ENCODE measurements at places on chromosomes 3 and 15. TPM values are rescaled to one million over a fixed set of nuclear protein-coding genes. Genes with fewer than 3 reads are reported as not detected.

Gene TRPM1
- not detected for total RNA-seq

Gene GMNC
- 1.9 TPM for total RNA-seq

Gene CHRNA5
- 2.0 TPM for total RNA-seq

Gene FLNB
- 408 TPM for total RNA-seq

- H3K4me1 ChIP-seq, result peaks cover 3% of the 10 kb centered on the region
- no peak overlapping the region for H3K27ac ChIP-seq
- no peak for DNase-seq
- no peaks in the 10 kb centered on the region for H3K36me3 ChIP-seq
- peaks cover 77% of the 10 kb centered on the region for H3K27me3 ChIP-seq
Observed at GRCh38 chr15:60000113-60000823, 3.8 kb upstream of the FOXB1 start.

DNA sequence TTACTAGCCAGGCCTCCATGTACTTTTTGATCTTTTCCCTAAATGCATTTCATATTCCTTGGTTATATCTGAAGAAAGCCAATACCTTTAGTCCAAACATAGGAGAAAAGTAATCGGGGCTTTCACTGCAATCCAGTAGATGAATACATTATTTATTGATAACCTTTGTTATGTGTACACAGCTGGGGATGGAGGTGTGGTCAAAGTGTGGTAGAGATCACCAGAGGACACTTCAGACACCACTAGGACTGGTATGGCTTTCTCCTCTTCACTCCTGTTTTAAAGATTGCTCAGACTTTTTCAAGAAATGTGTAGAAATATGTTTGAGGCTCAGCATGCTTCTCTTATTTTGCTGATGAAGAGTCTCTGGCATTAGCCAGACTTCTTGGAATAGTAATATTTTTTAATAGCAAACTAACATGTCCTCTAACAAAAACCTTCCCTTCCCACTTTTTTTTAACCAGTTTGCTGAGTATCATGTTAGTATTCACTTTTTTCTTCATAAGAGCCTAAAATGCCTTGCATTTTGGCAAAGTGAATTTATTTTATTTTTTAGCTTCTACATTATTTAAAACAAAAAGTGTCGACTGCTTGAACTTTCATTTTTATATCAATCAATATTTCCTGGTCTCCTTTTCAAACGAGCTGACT, 65.6 kb upstream of the MBNL1 start:
- H3K36me3 ChIP-seq, result no peaks in the 10 kb centered on the region
- H3K4me3 ChIP-seq, result no peak overlapping the region

DNA sequence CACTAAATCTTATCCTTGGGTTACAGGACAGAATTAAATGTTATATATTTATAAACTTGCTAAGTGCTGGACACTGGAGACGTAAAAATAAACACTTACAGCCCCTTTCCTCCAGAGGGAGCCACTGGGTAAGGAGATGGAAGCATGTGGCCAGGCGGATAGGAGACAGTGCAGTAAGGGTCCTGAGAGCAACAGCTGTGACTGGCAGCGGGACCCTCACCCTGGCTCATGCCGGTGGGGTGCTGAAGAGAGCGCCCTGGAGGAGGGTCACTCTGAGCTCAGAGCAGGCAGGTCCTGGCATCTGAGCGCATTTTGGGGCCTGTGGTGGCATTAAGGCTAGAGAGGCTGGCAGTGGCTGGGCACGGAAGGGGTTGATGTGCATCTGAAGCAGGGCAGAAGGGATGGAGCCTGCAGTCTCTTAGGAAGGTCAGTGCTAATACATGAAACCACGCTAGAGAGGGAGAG, 16.0 kb downstream of the SEC61A1 start:
- peaks cover 41% of the 10 kb centered on the region for H3K36me3 ChIP-seq
- H3K27ac ChIP-seq, result no peak overlapping the region
- H3K4me3 ChIP-seq, result no peak overlapping the region
- no peak for DNase-seq
- H3K27me3 ChIP-seq, result no peaks in the 10 kb centered on the region
- H3K4me1 ChIP-seq, result no peaks in the 10 kb centered on the region

- no peaks in the 10 kb centered on the region for H3K36me3 ChIP-seq
- no peak overlapping the region for H3K27ac ChIP-seq
- no peaks in the 10 kb centered on the region for H3K27me3 ChIP-seq
Observed at GRCh38 chr3:172904711-172905373, 154.3 kb downstream of the ECT2 start.

DNA sequence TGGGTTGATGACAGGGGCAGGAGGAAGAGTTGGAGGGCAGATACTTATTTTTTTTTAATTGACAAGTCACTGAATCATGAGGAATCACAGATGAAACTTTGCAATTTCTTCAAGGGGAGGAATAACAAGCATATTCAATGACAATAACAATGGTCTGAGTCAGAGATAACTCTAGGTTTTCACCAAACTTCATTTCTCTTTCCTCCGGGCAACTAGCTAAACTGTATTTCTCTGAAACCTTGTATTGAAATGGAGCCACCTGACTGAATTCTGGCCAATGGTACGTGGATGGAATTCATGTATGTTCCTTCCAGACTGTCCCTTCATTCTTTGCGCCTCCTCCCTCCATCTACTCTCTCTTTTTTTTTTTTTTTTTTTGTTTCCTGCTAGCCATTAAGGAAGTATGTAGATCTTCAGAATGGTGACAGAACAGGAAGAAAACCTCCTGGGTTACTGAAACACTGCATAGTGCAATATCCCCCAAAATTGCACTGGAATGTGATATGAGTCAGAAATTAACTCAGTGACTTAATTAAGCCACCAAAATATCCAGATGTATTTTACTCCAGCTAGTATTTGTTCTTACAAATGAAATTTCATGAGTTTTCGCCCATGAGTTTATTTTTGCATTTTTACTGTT, 495.4 kb downstream of the OTOL1 start:
- no peak overlapping the region for H3K27ac ChIP-seq
- H3K4me3 ChIP-seq, result no peak overlapping the region
- H3K27me3 ChIP-seq, result no peaks in the 10 kb centered on the region
- no peaks in the 10 kb centered on the region for H3K36me3 ChIP-seq

DNA sequence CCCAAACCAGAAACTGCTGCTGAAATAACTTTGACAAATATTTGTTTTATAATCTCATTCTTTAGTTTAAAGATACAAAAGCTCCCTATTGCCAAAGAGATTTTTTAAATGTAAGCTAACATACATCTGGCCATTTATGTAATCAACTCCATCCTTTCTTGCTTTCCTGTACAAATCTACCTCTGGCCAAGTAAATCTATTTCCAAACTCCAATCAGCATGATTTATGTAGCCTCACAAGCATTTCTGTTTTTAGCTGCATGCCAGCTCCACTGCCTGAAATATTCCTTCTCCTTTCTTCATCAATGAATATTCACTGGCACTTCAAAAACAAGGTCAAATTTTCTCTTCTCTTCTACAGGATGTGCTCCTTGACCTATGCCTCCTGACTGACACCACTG, 80.0 kb downstream of the SHOX2 start:
- no peak overlapping the region for H3K4me3 ChIP-seq
- DNase-seq, result no peak
- no peak overlapping the region for H3K27ac ChIP-seq
- no peaks in the 10 kb centered on the region for H3K4me1 ChIP-seq

DNA sequence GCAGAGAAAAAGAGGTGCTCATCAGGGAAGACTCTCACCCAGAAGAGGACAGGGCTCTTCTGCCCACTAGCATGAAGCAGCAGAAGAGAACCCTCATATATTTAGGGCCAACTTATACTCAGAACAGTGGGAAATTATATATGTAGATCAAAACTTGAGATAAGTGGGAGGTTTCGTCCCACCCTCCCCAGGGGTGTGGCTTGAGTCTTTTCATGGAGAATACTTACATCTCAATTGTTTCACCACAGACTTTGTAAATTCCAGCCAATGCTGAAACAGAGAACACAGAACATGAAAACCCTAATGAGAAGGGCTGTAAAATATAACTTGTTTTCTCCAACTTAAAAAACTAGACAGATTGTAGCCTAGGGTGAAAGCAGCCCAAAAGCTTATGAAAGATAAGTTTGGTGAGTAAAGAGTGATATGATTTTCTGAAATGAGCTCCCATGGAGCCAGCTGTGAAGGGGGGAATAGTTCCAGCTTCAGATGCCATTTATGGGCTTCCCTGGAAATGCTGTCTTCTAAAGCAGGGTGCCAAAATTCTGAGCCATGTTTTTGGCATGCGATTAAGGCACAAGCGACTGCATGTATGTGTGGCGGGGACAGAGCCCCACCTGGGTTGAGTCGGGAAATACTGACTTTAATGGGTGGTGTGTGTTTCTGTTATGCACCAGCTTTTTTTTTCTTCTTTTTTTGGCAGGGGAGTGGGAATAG, 92.9 kb downstream of the WDR76 start:
- no peak overlapping the region for H3K27ac ChIP-seq
- H3K4me3 ChIP-seq, result no peak overlapping the region
- no peaks in the 10 kb centered on the region for H3K36me3 ChIP-seq
- no peaks in the 10 kb centered on the region for H3K4me1 ChIP-seq
- H3K27me3 ChIP-seq, result no peaks in the 10 kb centered on the region
- no peak for DNase-seq

DNA sequence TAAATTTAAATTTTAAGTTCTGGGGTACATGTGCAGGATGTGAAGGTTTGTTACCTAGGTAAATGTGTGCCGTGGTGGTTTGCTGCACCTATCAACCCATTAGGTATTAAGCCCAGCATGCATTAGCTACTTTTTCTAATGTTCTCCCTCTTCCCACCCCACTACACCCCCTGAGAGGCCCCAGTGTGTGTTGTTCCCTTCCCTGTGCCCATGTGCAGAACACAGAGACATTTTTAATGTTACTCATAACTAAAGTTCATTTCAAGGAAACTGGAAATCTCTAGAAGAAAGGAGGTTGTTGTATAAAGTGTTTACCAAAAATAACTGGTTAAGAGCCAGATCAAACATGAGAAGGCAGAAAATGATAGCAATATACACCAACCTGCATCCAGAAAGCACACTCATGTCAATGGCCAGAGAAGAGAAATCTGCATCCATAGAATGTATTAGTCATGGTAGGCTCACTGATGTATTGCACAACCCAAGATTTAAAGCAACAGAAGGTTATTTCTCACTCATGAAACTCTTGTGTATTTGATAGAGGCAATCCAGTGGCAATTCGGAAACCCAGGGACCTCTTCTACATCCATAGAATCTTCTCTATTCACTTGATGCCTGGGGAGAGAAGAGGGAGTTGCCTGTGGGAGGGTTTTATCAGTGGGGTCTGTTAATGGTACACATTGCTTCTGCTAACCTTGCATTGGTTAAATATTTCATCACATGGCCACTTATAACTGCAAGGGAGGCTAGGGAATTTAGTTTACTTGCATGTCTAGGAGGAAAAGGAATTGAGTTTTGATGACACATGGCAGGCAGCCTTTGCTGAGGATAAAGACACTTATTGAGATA, 321.9 kb upstream of the RASGRP1 start:
- H3K4me3 ChIP-seq, result no peak overlapping the region
- H3K27me3 ChIP-seq, result no peaks in the 10 kb centered on the region
- no peaks in the 10 kb centered on the region for H3K36me3 ChIP-seq
- H3K4me1 ChIP-seq, result peaks cover 6% of the 10 kb centered on the region
- H3K27ac ChIP-seq, result no peak overlapping the region

GRCh38 chr3:156014489-156014888, 105.9 kb upstream of the KCNAB1 start:
- no peaks in the 10 kb centered on the region for H3K4me1 ChIP-seq
- DNase-seq, result no peak
- no peak overlapping the region for H3K4me3 ChIP-seq
- no peaks in the 10 kb centered on the region for H3K36me3 ChIP-seq

DNA sequence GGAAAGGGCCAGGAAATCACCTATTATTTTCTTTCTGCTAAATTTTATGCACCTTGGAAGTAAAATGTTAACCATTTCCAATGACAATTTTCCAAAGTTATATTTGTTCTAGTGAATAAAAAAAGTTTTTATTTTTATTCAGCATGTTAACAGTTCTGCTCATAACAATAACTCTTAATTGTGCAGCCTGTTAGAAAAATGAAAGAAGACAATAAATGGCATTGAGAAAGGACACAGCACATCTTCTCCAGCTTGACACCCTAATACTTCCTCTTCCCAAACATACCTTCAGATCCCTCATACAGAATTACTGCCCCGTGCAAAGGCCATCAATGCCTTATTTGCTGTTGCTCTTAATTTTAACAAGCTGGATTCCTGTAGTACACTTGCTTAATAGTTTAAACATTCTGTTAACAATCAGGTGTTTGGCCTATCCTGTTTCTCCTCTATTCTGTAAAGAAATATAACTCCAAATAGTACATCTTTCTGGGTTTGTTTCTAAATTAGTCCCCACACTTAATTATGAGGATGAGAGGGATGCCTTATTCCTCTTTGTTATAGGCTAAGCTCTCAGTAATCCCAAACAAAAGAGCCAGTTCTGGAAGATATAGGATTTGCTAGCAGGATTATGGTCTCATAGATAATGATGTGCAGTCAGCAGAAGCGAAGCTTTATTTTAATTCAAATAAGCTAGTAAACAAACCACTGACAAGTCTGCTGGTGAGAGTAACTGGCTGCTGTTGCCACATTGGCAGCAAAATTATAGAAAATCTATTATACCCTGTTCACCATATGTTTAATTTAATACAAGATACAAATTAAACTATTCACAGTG, 19.2 kb upstream of the SOX2 start:
- H3K4me3 ChIP-seq, result no peak overlapping the region
- peaks cover 2% of the 10 kb centered on the region for H3K27me3 ChIP-seq

GRCh38 chr3:41290306-41290705, 91.0 kb downstream of the CTNNB1 start:
- no peaks in the 10 kb centered on the region for H3K4me1 ChIP-seq
- H3K27ac ChIP-seq, result no peak overlapping the region
- no peak for DNase-seq
- H3K27me3 ChIP-seq, result no peaks in the 10 kb centered on the region
- no peaks in the 10 kb centered on the region for H3K36me3 ChIP-seq

DNA sequence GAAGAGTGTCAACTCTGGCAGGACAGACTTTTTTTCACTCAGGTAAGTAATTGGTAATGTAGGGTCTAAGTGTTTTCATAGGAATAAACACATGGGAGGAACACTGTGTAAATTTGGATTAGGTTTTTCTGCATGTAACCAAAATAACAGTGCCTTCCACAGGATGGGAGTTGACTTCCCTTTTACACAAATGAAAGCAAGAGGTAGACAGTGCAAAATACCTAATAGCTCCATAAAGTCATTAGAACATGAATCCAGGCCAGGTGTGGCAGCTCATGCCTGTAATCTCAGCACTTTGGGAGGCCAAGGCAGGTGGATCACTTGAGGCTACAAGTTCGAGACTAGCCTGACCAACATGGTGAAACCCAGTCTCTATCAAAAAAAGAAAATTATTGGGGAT, 25.5 kb upstream of the MYO1E start:
- DNase-seq, result no peak
- no peak overlapping the region for H3K4me3 ChIP-seq

DNA sequence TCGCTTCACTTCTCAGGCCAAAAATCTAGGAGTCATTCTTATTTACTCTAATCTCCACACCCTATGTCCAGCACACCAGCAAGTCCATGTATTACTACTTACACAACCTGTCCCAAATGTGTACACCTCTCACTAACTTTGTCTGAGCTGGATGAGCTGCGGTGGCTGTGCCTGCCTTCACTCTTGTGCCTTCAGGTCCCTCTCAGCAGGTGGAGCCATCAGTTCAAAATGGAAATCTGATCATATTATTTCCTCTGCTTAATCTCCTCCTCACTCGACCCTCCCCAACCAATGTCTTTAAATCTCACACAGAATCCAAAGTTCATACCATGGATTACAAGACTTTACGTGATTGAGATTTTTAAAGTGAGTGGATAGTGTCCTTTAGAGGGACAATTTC, 82.8 kb downstream of the SSR3 start:
- H3K27me3 ChIP-seq, result no peaks in the 10 kb centered on the region
- no peaks in the 10 kb centered on the region for H3K36me3 ChIP-seq
- no peak for DNase-seq
- H3K4me1 ChIP-seq, result no peaks in the 10 kb centered on the region

All from prostate gland (tissue), 2 donors.